LoVo (cell line): ENCODE measurements at places on chromosomes 16 and 17.

DNA sequence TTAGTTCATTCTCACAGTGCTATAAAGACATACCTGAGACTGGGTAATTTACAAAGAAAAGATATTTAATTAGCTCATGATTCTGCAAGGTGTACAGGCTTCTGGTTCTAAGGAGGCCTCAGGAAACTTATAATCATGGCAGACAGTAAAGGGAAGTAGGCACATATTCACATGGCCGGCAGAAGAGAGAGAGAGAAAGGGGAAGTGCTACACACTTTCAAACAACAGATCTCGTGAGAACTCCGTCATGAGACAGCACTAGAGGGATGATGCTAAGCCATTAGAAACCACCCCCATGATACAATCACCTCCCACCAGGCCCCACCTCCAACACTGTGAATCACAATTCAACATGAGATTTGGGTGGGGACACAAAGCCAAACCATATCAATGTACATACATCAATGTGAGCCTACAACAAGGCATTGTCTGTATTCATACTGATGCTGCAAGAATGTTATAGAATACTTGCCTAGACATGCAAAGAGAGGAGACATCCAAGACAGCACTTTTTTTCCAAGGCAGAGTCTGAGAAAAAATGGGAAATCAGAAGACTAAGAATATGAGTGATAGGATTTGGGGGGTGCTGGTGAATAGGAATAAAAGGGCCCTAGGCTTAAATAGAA, 114.8 kb upstream of the XYLT1 start:
- DNase-seq, result no peak

DNA sequence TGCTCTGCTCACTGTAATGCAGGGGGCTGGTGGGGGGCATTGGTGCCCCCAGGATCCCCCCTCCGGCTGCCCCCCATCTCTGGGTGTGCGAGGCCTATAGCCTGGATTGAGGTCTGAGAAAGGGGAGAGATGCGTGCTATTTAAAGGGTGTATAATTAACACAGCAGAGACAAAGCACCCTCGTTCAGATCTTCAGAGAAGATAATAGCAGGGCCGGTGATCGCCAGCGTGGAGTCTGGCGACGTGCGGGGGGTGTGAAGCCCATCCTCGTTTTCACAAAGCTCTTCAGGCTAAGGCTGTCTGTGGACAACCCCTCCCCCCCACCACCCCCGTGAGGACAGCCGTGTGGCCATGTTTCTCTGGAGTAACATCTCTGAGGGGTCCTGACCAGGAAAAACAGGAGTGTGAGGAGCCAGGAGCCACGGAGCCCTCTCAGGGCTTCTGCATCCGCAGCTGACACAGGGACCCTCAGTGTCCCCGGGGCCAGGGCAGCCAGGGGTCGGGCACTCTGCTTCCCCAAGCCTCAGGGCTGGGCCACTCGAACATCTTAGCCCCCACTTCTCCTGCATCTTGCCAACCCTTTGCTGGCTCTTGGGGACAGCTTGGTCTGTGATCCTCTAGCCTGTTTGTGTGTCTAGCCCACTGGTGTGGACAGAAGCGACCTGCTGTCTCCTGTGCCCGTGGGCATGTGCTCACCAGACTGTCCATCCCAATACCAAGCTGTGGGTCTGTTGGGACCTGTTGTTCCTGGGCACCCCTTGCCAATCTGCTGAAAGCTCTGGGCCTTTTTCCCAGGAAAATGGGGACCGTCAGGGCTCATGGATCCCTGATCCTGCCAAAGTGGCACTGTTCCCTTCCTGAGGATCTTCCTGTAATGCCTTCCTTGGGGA, 58.9 kb downstream of the BAIAP2 start:
- no peak for DNase-seq

- no peak for DNase-seq
Observed at GRCh38 chr16:50274326-50275097, 8.2 kb downstream of the ADCY7 start.

DNA sequence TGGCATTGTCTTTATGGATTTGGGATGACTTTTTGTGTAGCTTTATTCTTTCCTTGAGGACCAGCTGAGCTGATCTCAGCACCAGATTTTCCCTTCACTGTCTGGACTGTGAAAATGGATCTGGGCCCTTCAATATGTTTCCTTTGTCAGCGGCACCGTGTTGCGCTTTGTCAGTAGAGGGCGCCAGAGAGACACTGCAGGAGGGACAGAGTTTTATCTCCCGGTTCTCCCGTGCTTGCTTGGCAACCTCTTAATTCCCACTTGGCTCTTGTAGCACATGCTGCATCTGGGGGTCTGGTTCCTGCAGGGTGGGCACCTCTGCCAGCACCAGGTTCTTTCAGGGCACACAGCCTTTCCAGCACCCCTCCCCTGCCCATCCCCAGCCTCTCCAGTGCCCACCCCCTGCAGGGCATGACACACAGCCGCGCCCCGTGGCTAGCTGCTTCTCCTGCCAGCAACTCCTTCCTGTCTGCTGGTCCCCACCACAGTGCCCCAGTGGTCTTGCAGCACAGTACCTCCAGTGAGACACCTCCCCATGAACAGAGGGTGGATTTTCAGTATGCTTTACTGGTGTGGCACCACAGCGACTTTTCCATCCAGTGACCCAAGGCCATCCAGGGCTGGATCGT, 19.6 kb downstream of the OR1D5 start:
- DNase-seq, result no peak

DNA sequence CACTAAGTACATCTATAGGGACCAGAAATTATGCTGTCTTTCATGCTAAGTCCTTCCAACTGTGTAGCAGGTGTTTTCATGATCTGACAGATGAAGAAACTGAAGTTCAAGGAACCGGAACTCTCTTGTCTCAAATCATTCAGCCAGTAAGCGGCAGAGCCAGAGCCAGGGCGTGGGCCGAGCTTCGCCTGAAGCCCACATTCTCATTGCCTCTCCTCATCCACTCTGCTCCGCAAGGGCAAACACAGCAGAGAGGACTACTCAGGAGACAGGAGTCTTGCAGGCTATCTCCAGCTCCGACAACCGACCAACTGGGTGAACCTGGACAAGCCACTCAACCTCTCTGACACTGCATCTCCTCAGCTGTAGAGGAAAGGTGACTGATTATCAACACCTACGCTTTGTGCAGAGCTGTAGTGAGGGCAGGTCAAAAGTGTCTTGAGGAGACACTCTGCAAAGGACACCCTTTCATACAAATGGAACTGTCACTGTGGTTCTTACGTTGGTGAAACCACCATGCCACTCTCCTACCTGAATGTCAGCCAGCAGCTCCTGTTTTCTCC, 72.9 kb downstream of the CYTH1 start:
- DNase-seq, result no peak

GRCh38 chr17:48068491-48068961, 20.4 kb downstream of the NFE2L1 start:
- no peak for DNase-seq

DNA sequence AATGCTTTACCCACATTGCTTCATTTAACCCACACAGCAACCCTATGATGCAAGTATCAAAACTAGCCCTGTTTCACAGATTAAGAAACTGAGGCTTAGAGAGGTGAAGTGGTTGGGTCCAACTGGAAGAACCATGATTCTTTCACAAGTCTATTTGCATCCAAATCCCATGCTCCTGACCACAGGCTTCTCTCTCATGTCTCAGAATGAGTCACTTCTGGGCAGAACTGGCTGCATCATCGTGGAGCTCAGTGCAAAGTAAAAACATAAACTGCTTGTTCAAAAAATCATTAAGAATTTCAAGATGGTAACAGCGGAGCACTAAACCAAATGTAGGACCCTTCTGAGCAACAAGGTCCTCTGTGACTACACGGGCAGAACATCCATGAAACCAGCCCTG, 20.2 kb upstream of the CES1 start:
- DNase-seq, result no peak

DNA sequence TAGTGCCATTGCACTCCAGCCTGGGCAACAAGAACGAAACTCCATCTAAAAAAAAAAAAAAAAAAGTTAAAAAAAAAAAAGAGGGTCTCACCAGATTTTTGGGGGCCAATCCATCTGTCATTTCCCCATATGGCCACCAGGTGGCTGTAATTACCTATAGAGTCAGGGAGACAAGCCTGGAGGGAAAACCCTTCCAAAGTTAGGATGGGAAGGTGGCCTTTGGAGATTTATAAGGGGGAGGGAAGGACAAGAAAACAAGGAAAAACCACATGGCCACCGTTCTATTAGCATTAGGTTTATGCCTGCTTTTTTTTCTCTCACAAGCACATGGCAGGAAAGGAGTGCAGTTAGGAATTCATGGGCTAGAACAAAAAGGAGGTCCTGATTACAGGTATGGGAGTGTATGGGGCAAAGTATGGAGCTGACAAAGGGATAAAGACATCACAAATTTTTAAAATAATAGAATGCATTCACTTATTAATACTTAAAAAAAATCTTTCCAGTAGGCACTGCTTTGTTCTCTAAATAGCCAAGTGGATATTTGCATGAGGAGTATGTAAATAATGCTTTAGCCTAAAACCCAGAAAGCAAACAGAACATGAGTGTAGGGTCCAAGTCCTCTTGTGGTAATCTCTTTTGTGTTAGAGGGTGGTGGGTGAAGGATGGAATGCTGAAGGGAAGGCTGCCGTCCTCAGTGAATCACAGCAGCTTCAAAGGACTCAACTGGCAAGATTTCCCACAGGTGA, 5.1 kb downstream of the CYB5D1 start:
- DNase-seq, result peak; percentile 28

- DNase-seq, result no peak
Observed at GRCh38 chr16:22855231-22855630, 41.3 kb downstream of the HS3ST2 start.

DNA sequence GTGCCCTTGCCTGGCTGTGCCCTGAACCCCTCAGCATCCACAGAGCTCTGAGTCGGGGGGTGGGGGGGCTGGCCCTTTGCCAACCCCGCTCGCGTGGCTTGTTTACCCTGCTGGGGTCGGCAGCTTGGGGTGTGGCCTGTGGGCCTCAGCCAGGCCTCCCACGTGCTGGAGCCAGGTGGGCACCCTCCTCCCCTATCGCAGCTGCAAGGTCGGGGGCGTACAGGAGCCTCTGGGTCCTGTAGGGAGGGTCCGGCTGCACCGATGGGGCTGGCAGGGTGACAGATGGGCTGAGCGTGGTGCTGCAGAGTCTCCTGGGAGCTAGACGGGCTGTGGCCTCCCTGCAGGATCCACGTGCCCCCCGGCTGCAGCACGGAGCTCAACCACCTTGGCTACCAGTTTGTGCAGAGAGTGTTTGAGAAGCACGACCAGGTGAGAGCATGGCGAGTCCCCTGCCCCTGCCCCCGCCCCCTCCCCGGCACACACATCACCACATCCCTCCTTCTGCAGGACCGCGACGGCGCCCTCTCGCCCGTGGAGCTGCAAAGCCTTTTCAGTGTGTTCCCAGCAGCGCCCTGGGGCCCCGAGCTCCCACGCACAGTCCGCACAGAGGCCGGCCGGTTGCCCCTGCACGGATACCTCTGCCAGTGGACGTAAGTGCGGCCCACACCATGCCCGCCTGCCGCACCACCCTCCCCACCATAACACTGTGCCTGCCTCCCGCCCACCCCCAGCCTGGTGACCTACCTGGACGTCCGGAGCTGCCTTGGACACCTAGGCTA, 3.6 kb downstream of the RHOT2 start:
- DNase-seq, result no peak

- no peak for DNase-seq
Observed at GRCh38 chr17:76398523-76399174, 14.2 kb downstream of the SPHK1 start.

DNA sequence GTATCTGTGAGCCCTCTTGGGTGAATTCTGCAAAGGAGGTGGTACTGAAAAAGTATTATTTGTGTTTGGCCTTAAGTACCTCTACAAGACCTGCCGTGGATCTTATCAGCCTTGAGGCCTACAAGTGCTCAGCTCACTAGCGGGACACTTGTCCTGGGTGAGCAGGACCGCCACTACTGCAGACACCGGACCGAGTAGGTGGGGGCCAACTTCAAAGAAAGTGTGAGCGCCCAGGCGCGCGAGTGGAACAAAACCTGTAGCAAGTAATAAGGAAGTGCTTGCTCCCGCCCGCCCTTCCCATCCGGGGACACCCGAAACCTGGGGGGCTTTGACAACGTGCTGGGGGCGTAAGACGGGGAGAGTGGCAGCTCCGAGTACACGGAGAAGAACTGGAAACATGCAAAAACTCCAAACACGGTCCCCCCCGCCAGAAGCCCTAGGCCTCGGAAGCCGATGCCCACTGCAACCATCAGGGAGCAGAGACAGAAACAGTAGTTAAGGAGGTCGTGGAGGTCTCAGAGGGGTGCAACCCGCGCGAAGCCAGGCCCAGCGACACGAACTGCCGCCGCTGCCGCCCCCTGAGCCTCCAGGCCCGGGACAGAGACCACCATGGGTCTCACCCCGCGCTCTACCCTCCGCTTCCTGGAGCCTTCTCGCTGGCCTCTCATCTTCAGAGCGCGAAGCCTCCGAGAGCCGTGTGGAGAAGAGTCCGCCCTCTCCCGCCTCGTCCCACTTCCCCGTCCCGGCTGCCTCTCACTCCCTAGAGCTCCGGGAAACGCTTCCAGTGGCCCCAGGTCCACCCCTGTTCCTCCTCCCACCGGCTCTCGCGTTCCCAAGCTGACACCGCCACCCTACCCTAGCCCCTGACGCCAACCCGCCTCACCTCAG, 537 bp downstream of the CNOT1 start:
- DNase-seq, result peak; percentile 15

GRCh38 chr16:87881324-87882200, 12.3 kb upstream of the SLC7A5 start:
- DNase-seq, result no peak

GRCh38 chr17:53032861-53033271, 789.9 kb upstream of the KIF2B start:
- peak; percentile 35 for DNase-seq

DNA sequence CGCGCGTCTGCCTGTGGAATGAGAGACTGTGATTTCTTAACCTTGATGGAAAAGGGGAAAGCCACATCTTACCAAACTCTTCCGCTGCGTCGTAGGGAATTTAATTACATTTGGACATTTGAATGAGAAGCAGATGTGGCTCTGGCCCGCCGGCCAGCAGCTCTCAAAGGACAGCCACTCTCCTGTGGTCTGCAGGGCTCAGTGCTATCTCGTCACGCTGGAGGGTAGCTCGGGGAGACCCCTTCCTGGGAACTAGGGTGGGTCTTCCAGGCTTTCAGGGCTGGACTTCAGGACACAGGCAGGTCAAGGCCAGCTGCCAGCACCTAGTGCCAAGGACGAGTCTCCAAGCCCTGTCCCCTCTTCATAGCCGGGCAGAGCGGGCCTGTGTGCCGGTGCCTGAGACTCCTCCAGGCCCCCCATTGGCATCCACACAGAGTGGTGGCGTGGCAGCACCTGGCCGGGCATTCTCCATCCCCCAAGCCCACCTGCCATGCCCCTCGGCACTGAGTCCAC, 15.9 kb upstream of the TBX2 start:
- no peak for DNase-seq

DNA sequence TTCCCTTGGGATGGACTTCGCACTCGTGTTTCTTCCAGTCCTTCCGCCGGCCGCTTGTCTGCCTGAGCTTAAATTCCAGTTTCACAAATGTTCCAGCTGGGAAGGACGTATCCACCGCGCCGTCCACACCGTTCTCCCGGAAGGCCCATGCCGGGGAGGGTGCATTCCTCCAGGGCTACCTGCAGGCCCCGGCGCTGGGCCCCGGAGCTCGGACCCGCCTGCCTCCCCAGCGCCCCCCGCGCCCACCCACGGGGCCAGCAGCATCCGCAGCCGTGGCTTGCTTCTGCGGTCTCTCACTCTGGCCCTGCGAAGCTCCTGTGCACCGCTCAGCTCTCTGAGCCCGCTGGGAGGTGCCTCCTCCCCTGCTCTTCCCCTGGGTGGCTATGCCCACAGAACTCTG, 2084.1 kb downstream of the TP53TG3F start:
- no peak for DNase-seq
